ENCODE measurements at places on chromosomes 2 and 18.

- DNase-seq, result no peak
Observed at GRCh38 chr2:188511346-188511745, 219.7 kb downstream of the GULP1 start.

GRCh38 chr2:163467251-163467630 is 268.6 kb downstream of the FIGN start:
- no peak for DNase-seq

- no peak for DNase-seq
Observed at GRCh38 chr2:6793913-6794312, 71.8 kb downstream of the CMPK2 start.

GRCh38 chr2:172285010-172285621 is 142.3 kb upstream of the ITGA6 start:
- DNase-seq, result no peak

Measured in activated naive CD4-positive, alpha-beta T cell (primary cell).